ENCODE measurements at places on chromosomes 12 and 14.

DNA sequence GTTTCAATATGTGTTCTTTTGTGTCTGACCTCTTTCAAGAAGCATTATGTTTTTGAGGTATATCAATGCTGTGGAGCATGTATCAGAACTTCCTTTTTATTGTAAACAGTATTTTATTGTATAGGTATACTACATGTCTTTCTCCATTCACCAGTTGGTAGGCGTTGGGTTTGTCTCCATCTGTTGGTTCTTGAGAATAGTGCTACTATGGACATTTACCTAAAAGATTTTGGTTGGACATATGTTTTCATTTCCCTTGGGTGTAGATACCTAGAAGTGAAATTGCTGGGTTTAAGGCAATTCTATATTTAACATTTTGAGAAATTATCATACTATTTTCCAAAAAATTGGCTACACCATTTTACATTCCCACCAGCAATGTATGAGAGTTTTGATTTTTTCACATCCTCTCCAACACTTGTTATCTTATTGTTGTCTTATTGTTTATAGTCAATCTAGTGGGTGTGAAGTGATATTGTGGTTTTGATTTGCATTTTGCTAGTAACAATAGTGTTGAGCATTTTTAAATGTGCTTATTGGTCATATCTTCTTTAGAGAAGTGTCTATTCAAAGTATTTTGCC, 409.2 kb downstream of the IPO8 start:
- DNase-seq, result no peak

DNA sequence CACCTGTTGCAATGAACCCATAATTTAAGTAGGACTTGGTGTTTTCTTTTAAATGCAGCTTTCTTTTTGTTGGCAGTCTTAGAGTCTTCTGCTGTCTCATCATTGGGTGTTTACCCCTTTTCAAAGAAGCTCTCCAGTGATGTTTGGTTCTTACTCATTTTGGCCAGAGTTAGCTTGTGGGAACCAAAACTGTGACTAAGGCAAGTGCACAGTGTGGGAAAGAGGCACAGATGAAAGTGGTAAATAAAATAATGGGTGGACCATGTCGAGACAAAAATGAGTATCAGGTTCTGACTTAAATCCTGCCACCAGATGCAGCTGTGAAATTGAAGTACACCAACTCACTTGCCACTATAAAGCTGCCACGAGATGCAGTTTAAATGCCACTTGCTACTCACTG, 615.4 kb upstream of the MIS18BP1 start:
- DNase-seq, result no peak

DNA sequence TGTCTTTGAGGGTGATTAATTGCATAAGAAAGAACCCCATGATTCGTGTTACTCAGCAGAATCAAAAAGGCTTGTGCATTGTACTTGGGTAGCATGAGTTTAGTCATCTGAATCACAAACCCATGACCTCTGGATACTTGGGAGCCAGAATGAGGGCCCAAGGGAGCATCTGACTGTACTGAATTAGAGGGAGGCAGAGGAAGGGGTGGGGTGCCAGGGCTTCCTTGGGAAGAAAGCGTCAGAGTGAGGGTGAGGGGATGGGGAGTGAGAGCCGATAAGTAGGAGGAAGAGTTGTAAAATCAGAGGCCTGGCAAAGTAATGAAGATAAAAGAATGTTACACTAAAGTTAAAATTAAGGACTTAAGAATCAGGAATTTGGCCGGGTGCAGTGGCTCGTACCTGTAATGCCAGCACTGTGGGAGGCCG, 29.8 kb downstream of the GPRC5D start:
- no peak for DNase-seq

- DNase-seq, result no peak
Measured at GRCh38 chr12:10190558-10191388, 11.9 kb downstream of the TMEM52B start.

- DNase-seq, result no peak
Measured at GRCh38 chr14:87170179-87170578, 822.8 kb downstream of the GALC start.

DNA sequence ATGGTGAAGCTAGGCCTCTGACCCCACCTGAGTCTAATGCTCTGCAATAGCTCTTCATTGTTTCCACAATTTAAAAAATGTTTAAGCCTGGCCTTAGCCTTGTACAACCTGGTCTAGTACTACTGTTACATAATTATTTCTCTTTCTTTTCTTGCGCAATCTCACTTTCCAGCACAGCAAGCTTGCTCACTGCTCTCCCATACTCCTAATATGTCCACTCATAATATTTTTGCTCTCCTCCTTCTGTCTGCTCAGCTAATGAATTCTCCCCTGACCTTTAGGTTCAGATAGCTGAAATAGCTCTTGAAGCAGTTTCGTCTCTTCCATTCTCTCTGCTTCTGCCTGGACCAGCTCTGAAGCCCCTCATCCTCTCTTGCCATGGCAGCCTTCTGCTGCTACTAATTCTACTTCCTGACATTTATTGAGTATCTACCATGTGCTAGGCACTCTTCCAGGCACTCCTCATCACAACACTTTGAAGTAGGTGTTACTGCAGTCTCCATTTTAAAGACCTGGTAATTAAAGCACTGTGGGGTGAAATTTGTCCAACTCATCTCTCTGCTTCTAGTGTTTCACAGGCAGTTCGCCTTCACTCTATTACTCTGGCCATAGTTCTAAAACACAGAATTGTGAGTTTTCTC, 2.8 kb upstream of the SLC48A1 start:
- no peak for DNase-seq

- DNase-seq, result no peak
Measured at GRCh38 chr12:19915392-19916195, 452.7 kb upstream of the PDE3A start.

DNA sequence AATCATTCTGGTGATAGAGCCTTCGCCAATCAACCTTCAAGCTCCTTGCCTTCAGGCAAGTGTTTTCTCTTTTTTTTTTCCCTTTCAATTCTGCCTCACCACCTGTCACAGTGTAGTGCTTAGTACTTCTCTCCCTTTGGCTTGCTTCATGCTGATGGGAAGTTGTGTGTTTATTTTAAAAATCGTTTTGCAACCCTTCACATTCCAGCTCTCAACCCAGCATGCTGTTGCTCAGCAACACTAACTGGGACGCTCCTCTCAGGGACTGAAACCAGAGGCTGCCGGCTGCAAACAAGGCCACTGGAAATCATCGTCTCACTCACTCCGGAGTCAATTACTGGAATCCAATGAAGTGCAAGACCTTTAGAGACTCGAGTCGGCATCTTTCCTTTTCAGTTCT, 342.7 kb downstream of the PRKD1 start:
- DNase-seq, result no peak

- no peak for DNase-seq
Measured at GRCh38 chr12:19437996-19438395, 1.3 kb upstream of the AEBP2 start.

GRCh38 chr14:94656043-94656442, 43.9 kb downstream of the SERPINA3 start:
- DNase-seq, result no peak

GRCh38 chr12:92434607-92435025, 268.2 kb upstream of the PLEKHG7 start:
- no peak for DNase-seq
